ENCODE measurements at places on chromosomes 7 and 10.

DNA sequence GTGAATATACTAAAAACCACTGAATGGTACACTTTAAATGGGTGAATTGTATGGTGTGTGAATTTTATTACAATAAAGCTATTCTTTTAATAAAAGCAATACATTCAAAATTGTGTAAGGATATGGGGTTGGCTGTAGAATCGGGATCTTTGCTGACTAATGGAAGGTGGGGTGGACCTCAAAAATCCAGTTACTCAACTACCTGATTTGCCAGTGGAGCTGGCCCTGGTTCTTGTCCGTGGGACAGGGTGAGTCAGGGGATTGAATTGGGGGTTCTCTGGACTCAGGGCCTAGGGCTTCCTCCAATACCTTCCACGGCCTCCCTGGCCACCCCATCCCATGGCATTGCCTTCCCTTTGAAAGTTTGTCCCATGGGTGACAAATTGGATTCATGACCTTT is 13.5 kb upstream of the RABGEF1 start:
- no peak overlapping the region for H3K27ac ChIP-seq
- H3K4me3 ChIP-seq = no peak overlapping the region
- no peaks in the 10 kb centered on the region for H3K4me1 ChIP-seq

GRCh38 chr10:48482207-48482606 is 122.7 kb downstream of the ARHGAP22 start:
- H3K27ac ChIP-seq = no peak overlapping the region
- no peaks in the 10 kb centered on the region for H3K27me3 ChIP-seq

- DNase-seq = no peak
- H3K27ac ChIP-seq = no peak overlapping the region
- no peaks in the 10 kb centered on the region for H3K4me1 ChIP-seq
- no peaks in the 10 kb centered on the region for H3K36me3 ChIP-seq
These were observed 163.2 kb upstream of the GPR26 start for GRCh38 chr10:123502983-123503382.

DNA sequence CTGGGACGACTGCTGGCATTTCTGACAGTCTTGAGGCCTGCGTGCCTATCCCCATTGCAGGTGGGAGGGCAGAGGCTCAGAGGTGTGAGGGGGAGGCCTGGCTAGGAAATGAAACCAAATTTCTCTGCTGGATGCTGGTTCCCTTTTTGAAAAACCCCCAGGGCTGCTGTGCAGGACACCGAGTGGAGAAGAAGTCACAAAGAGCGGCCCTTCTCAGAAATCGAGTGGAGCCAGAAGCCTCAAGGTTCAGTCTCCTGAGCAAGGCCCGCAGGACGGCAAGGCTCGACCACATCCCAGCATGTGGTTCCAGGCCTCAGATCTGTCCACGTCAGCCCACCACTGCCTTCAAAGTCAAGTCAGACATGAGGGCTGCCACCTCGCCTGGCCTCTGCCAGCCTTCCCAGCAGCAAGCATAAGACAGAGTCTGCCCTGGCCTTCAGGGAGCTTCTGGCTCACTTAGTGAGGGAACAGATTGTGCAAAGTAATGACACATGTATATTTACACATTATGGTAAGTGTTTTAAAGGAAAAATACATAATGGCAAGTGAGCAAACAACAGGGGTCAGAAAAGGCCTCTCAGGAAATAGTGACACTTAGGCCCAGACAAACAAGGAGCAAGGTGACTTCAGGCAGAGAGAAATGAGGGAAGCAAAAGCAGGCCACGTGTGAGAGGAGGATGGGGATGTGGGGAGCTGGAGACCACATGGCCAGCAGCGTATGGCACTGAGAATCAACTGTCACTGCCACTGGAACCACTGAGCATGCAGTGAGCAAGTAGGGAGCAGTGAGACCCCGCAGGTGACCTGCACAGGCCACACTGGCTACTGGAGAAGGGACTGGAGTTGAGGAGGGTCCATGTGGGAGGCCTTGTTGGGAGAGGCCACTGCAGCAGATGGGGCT is 86.7 kb downstream of the ARHGAP22 start:
- no peak overlapping the region for H3K4me3 ChIP-seq
- no peak overlapping the region for H3K27ac ChIP-seq
- no peaks in the 10 kb centered on the region for H3K36me3 ChIP-seq
- H3K4me1 ChIP-seq = no peaks in the 10 kb centered on the region
- DNase-seq = no peak
- no peaks in the 10 kb centered on the region for H3K27me3 ChIP-seq

GRCh38 chr7:51629206-51629605 is 312.6 kb upstream of the COBL start:
- H3K4me3 ChIP-seq = no peak overlapping the region
- H3K27ac ChIP-seq = no peak overlapping the region
- H3K27me3 ChIP-seq = no peaks in the 10 kb centered on the region
- no peaks in the 10 kb centered on the region for H3K4me1 ChIP-seq
- no peak for DNase-seq
- H3K36me3 ChIP-seq = no peaks in the 10 kb centered on the region
